ENCODE measurements at places on chromosomes 7 and 10.

GRCh38 chr10:44352316-44353127, 32.4 kb downstream of the CXCL12 start:
- DNase-seq: no peak

DNA sequence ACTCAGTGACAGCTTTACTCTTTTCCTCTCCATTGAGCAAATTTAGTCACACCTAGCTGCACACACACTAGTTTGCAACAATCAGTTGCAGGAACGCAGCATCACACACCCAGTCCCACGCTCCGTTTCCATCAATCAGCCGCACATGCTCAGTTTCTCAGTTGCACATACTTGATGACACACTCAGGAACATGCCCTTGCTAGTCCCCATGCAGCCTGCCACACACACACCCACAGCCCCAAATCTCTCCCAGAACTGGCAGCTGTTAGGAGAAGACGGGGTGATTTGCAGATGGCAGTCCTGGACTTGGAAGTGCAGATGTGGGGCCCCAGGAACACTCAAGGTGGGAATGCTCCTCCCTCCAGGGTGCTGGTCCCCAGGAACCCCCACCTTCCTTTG, 7.7 kb downstream of the LBX1 start:
- no peak for DNase-seq

- DNase-seq: no peak
Measured at GRCh38 chr7:5425507-5426225, 2.0 kb upstream of the TNRC18 start.

DNA sequence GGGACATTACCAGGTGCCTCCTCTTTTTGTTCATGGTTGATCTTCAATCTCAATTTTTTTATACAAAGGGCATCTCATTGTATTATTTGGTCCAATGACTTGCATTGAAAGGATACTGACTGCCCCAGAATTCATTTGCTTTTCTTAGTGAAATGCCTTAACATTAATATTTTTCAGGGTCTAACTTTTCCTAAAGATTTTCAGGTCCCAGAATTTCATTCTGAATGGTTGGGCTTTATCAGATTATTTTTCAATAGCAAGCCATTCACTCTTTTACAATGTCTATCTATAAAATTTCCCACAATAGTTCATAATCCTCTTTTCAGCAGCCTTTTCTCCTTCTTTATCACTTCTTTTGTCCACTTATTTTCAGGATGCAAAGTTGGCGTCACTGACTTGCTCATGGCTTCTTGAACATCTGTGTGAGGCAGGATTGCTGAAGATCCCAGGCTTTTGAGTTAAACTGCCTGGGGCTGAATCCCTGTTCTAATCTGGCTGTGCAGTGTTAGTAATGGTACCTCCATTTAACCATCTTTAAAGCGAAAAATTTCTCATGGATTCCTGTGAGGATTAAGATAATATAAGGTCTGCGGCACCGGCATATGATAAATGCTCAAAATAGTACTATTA, 131.7 kb upstream of the HDAC9 start:
- DNase-seq: no peak

- no peak for DNase-seq
Measured at GRCh38 chr7:33792041-33792440, 113.3 kb upstream of the BMPER start.

DNA sequence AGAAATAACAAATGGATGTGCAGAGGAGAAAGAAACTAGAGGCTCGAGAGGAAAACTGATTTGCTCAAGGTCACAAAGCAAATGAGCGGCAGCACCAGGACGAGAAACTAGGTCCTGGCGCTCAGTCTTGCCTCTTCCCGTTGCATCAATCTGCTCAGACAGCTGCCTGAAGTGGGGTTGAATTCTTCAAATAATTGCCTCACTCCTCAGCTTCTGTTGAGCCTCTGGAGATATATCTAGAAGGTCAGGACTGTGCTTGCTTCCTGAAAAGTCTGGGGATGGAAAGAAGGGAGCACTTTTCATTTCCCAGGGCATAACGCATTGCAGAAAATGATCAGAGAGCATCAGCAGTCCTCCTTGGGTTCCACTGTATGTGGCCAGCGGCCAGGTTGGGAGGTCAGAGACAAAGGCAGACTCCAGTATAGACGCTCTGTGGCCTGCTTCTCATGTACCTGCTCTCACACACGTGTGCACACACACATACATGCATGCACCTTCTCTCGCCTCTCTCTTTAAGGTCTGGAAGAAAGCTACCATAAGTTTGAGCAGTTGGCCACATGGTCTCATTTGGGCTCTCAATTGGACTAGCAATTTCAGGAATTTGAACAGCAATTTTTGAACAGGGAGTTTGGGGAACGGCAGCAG, 83.7 kb upstream of the DUSP5 start:
- DNase-seq: no peak

GRCh38 chr7:126411032-126411820, 841.5 kb downstream of the GRM8 start:
- no peak for DNase-seq

DNA sequence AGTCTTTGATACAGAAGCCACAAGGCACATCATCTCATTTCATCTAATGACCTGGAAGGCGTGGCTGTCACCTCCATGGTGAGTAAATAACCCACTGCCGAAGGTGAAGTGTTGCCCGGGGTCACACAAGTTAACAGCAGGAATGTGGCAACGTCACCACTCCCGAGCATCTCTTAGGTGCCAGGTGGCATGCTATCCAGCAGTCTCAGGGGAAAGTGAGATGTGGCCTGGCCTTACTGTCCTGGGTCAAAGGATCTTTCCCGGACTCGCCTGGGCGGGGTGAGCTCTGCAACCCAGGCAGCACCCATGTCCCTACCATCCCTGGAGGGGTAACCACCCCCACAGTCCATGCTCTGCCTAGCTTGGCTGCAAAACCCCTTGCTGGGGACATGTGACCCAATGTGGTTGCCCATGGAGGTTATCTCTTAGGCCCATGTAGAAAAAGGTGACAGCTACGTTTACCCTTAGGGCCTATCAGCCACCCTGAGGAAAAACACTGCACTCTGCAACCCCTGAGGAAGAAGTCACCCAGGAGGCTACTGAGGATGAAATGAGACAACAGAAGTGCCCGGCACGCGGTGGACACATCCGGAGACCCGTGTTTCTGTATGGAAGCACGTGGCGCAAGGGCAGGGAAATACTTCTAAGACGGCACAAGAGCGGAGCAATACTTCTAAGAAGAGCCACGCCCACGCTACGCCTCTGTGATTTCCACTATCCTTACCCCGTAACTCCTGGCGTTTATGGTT, 52.0 kb downstream of the BAIAP2L1 start:
- DNase-seq: no peak

GRCh38 chr7:105187302-105188169, 173.5 kb downstream of the KMT2E start:
- DNase-seq: no peak

DNA sequence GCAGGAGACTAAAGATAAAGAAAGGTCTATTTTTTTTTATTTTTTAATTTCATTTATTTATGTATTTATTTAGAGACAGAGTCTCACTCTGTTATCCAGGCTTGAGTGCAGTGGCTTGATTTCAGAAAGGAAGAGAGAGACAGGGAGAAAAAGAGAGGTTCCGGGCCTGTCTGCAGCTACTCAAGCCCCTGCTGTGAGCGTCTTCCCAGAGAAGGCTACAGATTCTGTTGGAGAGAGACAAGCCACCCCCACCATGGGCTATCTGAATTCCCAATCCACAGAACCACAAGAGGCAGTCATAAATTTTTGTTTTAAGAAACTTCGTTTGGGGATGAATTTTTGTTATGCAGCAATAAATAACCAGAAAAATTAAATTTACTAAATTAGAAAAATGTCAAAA, 68.1 kb downstream of the CALN1 start:
- no peak for DNase-seq

DNA sequence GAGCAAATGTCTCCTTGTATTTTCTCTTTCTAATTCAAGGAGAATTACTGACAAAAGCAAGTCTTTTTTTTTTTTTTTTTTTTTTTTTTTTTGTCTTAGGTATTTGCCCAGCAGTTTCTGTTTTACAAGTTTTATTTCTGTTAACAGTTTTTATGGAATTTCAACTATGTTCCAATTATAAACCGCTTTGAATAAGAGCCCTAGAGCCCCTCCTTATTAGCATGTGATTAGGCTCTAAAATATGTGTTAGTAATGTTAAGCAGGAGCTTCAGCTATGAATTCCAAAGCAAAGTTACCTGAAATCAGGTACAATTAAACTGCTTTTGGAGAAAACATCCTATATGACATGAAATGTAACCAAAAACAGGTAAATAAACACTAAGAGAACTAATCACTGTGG, 997.0 kb upstream of the POT1 start:
- DNase-seq: no peak

DNA sequence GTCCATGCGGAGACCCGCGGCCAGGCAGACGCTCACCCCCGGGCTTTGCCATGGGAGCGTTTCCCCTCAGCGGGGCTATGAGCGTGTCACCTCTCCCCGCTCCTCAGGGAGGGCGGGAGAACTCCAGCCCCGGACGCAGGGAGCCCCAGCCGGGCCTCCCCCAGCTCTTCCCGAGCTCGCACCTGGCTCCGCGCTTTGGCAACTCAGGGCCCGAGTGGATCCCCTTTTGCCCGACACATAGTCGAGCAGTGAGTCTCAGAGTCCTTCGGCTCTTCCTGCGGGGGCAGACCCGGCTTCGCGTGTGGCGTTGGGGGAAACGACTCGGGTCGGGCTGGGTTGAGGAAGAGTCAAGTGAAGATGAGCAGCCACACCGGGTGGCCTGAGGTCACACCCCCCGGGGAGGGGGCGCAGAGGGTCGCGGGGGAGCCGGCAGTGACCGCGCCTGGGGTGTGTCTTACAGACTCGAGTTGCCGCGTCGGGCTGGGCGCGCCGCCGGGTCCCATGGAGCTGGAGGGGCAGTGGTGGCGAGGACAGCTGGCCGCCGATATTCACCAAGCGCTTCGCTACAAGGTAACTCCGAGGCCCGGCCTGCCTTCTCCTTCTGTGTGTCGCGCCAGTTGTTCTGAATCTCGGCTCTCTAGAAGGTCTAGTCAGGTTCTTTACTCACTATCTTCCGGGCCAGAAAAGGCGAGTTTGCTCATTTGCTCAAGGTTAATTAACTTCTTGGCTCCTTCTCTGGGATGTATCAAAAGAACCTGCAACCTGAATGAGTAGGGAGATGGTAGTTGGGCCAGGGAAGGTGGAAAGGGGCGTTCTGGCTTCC, 721 bp downstream of the CCNJ start:
- peak; percentile 26 for DNase-seq

DNA sequence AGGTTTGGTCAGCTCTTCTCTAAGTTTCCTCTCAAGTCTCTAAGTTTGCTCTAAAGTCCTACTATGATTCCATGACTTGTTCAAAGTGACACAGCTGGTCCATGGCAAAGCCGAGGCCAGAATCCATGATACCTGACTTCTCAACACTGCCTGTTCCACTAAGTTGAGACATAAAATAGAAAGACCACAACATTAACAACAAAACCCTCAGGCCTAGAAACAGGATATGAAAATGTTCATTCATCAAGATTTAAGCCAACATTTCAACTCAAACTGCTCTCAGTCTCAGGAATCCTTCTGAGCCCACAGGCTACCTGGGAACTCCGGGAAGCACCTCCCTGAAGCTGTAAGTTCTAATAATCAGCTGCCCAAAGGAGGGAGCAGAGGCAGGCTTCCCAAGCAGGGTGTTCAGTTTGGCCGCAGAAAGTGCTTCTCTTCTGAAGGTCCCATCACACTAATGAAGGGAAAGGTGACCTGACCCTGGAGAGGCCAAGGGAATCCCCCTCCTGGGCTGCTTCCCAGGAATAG, 62.9 kb downstream of the STK17A start:
- no peak for DNase-seq

DNA sequence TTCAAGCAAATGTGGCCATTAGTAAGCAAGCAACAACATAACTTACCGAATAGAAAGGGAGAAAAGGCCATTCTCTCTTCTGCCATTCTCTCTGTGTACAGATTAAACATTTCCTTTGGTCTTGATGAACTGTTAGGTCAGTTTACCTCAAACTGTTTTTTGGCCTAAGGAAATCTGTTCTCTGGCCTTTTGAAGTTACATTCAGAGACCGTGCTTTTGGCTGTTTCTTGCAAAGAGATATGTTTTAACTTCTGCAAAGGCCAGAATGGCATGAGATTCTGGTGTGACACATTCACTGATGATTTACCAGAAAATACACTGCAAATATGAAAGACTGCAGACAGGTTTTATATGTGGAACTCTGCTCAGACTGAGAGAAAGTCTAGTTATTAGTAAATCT, 22.2 kb downstream of the AHR start:
- DNase-seq: no peak

DNA sequence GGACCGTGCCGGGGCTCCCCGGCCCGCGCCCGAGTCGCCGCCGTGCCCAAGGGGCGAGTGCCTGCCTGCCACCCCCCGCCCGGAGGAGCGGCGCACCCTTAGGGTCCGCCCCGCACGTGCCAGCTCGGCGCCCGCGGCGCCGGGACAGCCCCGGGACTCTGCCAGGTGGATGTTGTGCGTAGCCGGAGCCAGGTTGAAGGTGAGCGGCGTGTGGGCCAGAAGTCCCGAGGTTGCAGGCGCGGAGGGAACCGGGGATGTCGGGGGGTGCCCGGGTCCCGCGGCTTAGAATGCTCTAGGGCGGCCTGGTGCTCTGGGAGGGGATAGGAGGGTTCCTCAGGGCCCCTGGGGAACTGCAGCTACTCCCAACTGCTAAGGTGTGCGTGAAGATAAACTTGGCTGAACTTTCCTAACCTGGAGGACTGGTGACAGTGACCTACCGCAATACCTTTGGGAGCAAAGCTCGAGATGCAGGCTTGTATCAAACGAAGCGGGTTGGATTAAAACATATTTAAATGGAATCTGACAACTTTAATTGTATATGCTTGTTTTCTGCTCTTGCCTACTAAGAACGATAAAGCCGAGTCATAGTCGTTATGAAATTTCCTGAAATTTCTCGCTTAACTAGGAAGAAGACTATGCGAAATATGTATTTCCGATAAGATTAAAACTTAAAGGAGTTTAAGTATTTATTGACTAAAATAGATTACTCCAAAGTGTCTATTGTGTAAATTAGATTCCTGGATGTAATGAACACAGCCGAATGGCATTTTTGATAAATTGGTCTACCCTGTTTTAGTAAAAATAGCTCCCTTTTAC, at the start of gene CUX1:
TSS of gene CUX1 (plus strand) at position 156 of the 816 bp plus-strand sequence. CDS start at position 170, 14 bp downstream.
- DNase-seq: no peak

DNA sequence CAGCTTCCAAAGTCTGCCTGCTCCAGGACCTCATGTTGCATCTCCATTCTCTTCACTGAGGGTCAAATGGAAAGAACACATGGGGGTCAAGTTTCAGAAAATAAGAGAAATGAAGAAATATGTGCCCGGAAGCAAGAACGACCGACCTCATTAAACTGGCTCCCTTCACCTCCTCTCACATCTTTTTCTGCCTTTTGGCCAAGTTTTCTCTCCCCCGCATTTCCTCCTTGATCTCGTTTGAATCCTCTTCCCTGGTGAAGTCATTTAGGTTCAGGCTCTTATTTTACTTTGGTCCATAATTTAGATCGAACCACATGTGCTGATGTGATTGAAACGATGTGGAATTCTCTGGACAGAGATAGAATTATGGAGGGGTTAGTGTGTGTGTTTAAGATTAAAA, 44.2 kb downstream of the EGFR start:
- DNase-seq: no peak

GRCh38 chr7:112080978-112081377, 125.2 kb downstream of the DOCK4 start:
- no peak for DNase-seq

Data from nucleus accumbens (tissue), 56 donors.